T-helper 17 cell (primary cell): ENCODE measurements at places on chromosomes 6 and 20. TPM values are rescaled to one million over a fixed set of nuclear protein-coding genes. Genes with fewer than 3 reads are reported as not detected.

C6orf58 gene
- not detected for total RNA-seq

HLA-G gene
- not detected for total RNA-seq

DNA sequence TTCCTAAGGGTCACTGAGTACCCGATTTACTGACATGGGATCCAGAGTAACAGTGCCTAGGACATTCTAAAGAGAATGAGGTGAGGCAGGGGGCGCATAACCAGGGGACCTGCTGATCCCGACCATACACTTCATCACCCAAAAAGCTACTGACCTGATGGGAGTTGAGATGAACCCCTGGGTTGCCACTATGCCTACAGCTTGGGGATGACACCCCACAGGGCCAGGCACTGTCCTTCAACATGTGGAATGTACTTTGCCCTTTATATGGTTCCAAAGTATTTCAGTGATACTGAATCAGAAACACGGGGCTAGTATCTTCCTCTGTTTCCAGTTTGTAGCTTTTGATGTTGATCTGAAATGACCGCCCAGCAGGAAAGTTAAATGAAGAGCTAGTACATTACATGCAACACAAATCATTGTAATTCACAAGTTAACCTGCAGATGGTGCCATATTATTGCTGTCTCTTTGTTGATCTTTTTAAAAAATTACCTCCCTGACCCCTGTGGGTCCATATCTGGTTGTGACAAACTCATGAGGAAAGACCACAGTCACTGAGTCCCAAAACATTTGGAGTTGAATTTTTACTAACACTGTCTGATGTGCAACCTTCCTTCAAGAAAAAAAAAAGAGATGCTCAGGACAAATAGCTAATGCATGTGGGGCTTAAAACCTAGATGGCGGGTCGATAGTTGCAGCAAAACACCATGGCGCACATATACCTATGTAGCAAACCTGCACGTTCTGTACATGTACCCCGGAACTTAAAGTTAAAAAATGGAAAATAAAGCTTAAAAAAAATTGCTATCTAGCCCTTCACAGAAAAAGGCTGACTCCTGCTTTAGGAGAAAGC, 42.7 kb upstream of the GCNT2 start:
- no peak for DNase-seq

DNA sequence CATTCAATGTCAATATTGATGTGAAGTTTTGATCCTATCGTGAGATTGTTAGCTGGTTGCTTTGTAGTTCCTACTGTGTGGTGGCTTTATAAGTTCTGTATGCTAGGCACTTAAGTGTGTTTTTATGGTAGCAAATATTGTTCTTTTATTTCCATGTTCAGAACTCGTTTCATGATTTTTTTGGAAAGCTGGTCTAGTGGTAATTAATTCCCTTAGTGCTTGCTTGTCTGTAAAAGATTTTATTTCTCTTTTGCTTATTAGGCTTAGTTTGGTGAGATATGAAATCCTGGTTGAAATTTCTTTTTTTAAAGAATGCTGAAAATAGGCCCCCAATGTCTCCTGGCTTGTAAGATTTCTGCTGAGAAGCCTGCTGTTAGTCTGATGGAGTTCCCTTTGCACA, 27.8 kb upstream of the PLCB1 start:
- DNase-seq, result no peak

DNA sequence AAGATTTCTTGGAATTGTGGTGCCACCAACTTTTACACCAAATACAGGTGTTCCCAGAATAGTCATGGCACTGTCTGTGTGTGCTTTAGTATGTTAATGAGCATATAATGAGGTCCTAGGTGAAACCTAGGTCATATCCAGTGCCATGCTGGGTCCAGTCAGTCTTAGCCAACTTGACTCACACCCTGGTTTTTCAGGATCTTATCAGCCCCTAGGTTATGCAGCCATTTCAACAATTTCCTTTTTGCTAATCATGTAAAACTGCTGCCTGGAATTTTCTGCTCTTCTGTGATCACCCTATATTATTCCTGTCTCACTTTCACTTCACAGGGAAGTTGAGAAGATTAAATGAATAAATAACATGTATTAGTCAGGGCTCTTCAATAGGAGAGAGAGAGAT, 23.7 kb downstream of the SDHAF4 start:
- no peak for DNase-seq

DNA sequence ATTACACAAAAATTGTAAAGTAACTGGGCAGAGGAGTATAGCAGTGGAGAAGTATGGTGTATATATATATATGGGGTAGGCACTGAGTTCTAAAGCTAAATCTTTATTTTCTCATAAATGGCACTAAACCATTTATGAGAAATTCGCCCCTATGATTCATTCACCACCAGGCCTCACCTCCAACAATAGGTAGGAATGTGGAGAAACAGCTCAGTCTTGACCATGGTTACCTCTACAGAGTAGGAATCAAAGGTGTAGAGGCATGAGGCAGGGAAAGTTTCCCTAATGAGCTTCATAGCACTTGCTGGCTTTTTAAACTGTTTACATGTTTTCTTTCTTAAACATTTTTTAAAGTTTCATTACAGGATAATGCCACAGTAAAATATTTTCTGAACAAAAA, 36.9 kb upstream of the SUMO4 start:
- DNase-seq, result no peak

RNF39 gene
- not detected for total RNA-seq

RBM39 gene
- 1,109 TPM for total RNA-seq

DNA sequence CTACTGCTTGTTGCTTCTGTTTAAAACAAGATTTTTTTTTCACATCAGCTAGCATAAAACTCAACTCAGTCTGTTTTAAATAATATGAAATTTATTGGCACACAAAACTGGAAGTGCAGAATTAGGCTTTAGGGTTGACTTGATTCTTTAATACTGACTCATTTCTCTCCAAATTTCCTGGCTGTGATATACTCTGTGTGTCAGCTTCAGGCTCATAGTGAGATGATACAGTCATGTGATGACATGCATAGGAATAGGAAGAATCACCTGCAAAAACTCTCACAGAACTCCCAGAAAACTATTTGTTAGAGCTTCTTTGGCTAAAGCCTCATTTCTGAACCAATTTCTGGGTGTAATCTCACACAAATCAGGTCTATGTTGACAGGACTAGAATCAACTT, 1068.0 kb upstream of the EPHA7 start:
- DNase-seq, result no peak

- DNase-seq, result no peak
These were observed 150.3 kb downstream of the OTOR start for GRCh38 chr20:16898433-16898832.

ZNF165 gene
- total RNA-seq, result 4.7 TPM

DNA sequence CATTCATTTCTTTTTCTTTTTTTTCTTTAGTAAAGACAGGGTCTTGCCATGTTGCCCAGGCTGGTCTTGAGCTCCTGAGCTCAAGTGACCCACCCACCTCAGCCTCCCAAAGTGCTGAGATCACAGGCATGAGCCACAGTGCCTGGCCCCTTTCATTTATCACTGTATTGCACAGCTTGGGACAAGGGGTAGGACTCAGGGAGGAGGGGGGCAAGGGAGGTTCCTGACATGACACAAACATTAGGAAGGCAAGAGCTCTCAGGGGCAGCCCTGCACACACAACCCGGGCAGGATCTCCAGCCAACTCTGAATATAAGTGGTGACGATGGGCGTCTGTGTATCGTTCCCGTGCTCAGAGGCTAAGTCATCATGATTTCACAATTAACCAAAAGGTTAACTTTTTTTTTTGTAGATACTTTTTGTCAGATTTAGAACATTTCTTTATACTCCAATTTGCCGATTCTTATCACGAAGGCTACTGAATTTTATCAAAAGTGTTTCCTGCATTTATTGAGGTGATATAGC, 19.9 kb downstream of the SLC2A4RG start:
- no peak for DNase-seq

OR2H1 gene
- not detected for total RNA-seq

- DNase-seq, result no peak
These were observed 444.5 kb downstream of the PREX1 start for GRCh38 chr20:48383252-48383651.

DNAH8 gene
- total RNA-seq, result 0.05 TPM

DNA sequence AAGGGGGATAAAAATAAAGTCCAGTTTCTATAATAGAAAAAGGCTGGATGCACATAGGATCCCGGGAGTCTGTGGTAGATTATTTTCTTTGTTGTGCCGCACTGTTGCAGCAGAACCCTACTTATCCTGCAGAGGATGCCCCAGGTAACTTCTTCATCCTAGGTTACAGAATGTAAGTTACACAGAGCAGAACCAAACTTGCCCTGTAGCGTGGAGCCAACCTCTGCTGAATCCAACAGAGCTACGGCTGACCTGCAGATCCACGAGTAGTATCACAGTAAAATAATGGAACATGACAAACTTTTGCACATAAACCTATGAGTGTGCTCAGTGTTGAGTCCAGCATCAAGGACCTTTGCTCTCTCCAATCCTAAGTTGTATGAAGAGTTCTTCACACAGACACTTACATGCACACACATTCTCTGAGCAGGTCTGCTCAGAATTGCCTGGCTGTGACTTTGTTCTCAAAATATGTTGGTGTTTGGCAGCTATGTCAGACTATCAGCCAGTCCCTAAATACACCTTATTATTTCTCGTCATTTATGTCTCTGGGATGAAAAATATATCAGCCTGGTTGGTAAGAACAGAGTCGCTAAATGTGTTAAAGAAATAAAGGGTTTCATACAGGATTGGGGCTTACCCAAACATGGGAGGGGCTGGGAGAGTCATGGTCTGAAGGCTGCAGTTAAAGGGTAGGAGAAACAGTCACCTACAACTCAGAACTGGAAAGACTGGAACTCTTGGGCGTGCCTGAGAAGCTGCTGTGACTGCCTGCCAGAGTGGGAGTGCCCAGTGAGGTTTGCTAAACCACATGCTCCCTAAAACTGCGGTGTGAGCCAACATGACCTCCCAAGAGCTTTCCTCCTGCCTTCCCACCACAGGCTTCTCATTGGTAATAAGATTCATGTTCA, 165.1 kb upstream of the SLC24A3 start:
- no peak for DNase-seq

- DNase-seq, result no peak
These were observed 234.9 kb downstream of the OGFRL1 start for GRCh38 chr6:71523548-71523947.

TREM2 gene
- total RNA-seq, result not detected

DNA sequence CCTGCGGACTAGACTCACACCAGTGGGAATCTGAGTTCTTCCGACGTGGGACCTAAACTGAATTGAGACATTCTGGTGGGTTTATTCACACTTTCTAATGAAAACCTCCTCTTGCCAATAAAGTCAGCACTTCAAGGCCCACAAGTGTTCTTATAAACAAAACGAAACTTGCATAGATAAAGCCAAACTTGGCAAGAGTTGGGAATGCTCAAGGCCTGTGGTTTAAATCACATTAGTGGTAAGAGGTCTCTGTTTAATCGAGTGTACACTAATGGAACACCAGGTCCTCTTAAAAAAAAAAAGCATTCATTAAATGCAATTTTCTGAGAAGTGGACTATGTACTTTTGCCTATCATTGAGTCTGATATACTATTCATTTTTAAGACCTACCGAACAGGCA, 143.3 kb downstream of the SMOC2 start:
- DNase-seq, result no peak

BTNL2 gene
- total RNA-seq, result not detected

- no peak for DNase-seq
These were observed 20.9 kb downstream of the SLC9A8 start for GRCh38 chr20:49833483-49833882.

CCM2L gene
- not detected for total RNA-seq

SLC35D3 gene
- 1.6 TPM for total RNA-seq

DNA sequence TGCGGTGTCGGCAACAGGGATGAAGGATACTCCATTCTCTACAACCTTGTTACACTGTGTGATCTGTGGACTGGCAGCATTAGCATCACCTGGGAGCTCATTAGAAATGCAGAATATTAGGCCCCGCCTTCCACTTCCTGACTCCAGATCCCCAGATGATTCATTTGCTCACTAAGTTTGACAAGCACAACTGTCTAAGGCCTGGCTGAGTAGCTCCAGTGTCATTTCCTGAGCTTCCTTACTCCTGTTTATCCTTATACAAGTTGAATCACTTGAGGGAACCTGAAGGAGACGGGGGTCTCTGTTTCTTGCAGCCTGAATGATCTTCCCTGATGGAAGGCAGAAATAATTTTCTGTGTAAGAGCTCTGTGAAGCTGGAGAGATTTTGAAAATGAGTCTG, 32.7 kb upstream of the PROKR2 start:
- no peak for DNase-seq

SULF2 gene
- 6.5 TPM for total RNA-seq

- DNase-seq, result no peak
These were observed 16.9 kb upstream of the GSTA4 start for GRCh38 chr6:53011979-53012378.

PTCRA gene
- total RNA-seq, result 1.8 TPM

DNA sequence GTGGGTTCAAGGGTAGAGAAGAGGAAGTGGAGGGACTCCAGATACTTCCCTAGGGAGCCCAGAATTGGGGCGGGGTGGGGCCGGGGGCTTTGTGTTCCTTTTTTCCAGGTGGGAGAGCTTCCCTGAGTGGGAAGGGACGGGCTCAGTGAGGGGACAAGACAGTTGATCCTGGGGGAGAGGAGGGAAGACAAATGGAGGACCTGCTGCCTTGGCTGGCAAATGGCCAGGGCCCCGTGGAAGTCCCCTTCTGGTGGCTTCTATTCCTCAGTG, 2.6 kb downstream of the CTSZ start:
- peak; percentile 58 for DNase-seq

DNA sequence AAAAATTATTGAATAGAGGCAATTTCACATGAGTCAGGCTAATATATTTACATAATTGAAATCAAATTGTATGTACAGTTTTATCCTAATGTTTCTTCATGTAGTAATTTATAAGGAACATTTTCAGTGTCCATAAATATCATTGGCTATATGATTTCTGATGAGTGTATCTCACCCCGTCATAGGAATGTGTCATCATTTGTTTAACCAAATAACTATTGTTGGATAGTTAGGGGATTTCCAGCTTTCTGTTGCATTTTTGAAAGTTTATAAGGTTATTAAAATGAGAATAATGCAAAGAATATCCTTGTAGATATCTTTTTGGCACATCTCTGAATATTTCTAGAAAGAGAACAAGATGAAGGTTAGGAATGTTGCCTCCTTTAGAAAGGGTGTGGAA, 39.0 kb downstream of the SYTL3 start:
- DNase-seq, result no peak

SLC12A5 gene
- total RNA-seq, result not detected

- DNase-seq, result no peak
These were observed 19.9 kb downstream of the RIN2 start for GRCh38 chr20:19777981-19778380.

GRCh38 chr20:35171753-35172433, at the start of gene PROCR:
PROCR (plus strand) TSS chr20:35172072; CDS start chr20:35172155, 83 bp downstream.
- DNase-seq, result no peak

GRCh38 chr20:42379385-42379784, 761.2 kb upstream of the CHD6 start:
- no peak for DNase-seq

DNA sequence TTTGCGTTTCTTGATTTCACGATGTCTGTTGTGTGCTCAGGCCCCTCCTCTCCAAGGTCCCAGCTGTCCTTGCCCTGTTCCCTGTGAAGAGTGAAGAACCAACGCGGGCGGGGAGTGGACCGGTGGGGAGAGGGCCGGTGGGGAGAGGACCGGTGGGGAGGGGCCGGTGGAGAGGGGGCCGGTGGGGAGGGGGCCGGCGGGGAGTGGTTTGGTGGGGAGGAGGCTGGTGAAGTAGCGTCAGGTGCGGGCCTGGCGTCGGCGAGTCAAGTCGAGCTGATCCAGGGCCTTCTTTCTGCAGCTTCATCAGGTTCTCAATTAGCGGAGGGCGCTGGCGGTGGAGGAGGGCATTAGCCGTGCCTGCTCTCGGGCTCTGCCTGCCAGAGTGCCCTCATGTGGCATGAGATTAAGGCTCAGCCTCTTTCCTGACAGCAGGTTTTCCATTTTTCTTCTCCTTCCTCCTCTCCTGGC, 21.2 kb upstream of the BHLHE23 start:
- no peak for DNase-seq

GRCh38 chr6:140921366-140922226, 1211.1 kb upstream of the GJE1 start:
- DNase-seq, result no peak
